ENCODE measurements at places on chromosomes 16 and 17.

GRCh38 chr16:53518550-53519416, 15.8 kb upstream of the AKTIP start:
- no peak for DNase-seq

- no peak for DNase-seq
Measured at GRCh38 chr17:75829747-75830146, 14.5 kb downstream of the UNC13D start.

DNA sequence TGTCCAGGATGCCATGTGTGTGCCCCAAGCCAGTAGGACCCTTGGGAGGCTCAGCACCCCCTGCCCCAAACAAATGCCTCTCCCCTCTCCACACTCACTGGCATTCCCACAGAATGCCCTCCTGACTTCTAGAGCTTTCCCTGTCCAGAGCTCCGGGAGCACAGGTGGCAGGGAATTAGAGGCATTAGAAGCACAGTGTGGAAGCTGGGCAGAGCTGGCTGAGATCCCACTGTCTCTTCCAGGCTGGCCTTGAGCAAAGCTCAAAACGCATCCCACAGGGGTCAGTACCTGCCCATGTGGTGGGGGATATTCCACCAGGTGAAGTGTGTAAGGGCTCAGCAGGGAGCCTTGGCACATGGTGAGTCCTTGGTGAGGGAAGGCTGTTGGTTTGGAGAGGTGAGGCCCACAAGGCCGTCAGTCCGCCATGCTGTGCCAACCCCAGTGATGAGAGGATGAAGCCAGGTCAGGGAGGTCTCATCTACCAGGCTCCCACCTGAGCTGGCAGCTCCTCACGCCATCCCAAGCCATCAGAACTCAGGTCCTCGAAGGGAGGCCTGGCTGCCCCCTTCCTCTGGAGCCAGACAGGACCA, 18.1 kb downstream of the ENDOV start:
- no peak for DNase-seq

GRCh38 chr17:2259769-2260536, 43.6 kb downstream of the SMG6 start:
- no peak for DNase-seq

DNA sequence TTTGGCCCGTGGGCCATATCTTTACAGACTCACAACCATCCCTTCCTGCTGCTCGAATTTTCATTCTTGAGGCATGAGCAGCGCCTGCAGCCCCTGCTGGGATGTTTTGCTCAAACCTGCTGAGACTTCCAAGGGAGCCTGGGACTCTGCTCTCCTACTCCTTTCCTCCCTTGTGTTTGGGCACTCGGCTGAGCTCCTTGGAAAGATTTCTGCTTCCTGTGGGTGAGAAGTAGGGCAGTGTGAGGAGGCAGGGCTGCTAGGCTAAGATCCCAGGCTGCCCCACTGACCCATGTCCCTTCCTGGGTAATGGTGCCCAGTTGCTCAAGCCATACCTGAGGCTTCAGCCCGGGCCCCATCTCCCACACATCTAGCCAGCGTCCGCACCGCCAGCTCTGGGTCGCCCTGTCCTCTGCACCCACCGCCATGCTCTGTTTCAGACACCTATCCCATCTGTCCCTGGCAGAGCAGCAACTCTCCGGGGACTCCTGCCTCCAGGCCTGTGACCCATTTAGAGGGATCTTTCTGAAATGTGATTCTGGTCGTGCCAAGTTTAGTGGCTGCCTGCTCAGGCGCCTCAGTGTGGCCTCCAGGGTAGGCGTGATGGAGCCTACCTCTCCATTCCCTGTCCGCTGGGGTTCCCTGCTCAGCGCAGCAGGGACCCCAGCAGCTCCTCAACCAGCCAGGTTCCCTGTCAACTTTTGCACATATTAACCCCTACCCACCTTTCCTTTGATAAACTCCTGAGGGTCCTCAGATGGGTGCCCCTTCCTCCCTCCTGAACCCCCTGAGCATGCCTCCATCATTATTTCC, 190.1 kb downstream of the CCDC182 start:
- DNase-seq: no peak

- no peak for DNase-seq
Measured at GRCh38 chr17:39651923-39652586, 13.1 kb upstream of the TCAP start.

DNA sequence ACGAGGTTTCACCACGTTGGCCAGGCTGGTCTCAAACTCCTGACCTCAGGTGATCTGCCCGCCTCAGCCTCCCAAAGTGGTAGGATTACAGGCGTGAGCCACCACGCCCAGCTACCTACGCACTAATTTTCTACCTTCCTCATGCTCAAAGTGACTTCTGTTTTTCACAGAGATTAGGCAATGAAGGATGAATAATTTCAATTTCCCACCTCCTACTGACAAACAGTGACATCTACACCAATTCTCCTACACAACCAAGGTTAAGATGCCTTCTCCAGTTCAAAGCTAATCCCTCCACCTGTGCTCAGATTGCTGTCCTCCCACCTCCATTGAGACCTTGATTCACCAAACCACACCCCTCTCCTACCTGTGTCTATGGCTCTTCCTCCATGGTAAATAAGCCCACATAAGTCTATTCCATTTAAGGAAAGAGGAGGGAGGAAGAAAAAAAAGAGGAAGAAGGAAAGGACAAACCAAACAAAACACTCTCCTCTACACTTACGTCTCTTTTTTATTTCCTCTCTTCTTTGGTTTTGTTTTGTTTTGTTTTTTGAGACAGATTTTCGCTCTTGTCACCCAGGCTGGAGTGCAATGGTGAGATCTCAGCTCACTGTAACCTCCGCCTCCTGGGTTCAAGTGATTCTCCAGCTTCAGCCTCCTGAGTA, 5.5 kb upstream of the MED11 start:
- DNase-seq: no peak

DNA sequence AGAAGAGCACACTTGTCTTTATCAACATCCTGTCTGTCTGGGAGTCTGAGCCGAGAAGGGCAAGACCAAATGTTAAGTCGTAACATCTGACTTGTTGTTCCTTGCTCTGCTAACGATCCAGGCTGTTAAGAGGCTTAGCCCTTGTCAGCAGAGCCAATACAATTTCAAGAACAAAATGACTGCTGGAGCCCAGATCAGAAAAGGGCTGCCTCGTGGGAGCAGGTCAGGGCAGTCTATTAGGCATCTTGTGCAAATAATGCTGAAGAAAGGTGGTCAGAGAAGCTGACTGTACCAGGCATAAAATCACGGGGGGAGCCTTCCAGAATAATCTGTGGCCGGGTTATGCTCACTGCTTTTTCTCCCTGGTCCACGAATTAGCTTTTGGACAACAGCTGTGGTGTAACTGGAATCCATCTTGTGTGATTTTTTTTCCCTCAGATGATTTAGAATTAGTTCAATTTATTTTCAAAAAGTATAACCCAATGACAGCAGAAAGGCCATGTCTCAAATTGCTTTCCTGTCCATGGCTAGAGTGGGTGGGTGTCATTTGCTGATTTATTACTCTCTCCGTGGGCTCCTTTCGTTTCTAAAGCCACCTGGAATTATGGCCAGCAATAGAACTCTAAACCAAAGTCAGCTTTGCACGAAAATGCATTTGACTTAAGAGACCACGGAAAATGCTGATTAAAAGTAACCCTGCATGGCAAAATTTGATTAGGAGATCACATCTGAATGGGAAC, 221.1 kb upstream of the HSBP1 start:
- no peak for DNase-seq

DNA sequence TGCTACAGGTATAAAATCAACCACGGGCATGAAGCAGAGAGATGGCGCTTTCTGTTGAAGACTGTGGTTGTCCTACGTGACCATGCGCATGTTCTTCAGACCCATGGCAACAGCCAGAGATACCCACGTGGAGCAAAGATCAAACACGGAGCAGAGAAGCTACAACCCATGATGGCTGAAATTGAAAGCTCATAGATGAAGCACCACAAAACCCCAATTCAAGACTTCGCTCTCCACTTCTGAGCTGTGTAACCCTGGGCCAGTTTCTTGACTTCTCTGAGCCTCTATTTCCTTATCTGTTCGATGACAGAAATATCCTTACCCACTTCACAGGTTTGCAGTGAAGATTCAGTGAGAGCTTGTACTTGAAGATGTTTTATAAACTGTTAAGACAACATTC, 49.6 kb downstream of the C16orf95 start:
- DNase-seq: no peak

GRCh38 chr17:31580706-31581490, 189.4 kb downstream of the RAB11FIP4 start:
- DNase-seq: peak; percentile 55

DNA sequence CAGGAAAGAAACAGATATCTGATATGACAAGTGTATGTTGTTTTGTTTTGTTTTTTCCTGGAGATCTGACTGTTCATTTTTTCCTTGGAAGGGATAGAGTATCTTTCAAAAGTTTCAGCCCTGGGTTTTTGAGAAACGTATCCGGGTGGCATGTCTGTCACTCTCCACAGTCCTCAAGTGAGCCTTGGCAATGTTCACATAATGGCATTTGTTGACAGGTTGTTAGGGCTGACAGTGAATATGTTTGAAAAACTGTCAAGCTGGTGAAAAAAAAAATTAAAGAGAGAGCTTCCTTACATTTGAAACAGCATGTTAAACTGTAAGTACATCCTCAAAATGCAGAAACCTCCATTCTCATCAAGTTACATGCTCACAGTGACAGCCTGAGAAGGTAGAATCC, 113.0 kb upstream of the DYNLRB2 start:
- no peak for DNase-seq

GRCh38 chr16:59238246-59238645, 504.1 kb upstream of the GOT2 start:
- no peak for DNase-seq

- no peak for DNase-seq
Measured at GRCh38 chr16:83233153-83233552, 574.6 kb upstream of the HSBP1 start.

DNA sequence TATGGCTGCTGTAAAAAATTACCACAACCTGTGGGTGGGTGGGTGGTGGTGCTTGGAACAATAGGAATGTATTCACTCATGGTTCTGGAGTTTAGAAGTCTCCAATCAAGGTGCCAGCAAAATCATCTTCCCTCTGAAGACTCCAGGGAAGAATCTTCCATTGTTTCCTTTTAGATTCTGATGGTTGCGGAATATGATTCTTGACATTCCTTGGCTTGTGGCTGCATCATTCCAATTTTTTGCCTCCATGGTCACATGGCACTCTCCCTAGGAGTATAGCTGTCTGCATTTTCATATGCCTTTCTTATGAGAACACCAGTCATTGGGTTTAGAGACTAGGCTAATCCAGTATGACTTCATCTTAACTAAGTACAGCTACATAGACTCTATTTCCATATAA, 401.0 kb downstream of the HS3ST3B1 start:
- DNase-seq: no peak

GRCh38 chr17:67700037-67700724, 17.6 kb upstream of the NOL11 start:
- no peak for DNase-seq

- DNase-seq: no peak
Measured at GRCh38 chr17:67573987-67574657, 143.6 kb upstream of the NOL11 start.
